ENCODE measurements at places on chromosomes 5 and 9.
A peak's percentile ranks its signal among the peaks of the same experiment; 100 is the strongest.

- DNase-seq, result no peak
Measured at GRCh38 chr5:149937610-149938009, 7.0 kb downstream of the PDE6A start.

DNA sequence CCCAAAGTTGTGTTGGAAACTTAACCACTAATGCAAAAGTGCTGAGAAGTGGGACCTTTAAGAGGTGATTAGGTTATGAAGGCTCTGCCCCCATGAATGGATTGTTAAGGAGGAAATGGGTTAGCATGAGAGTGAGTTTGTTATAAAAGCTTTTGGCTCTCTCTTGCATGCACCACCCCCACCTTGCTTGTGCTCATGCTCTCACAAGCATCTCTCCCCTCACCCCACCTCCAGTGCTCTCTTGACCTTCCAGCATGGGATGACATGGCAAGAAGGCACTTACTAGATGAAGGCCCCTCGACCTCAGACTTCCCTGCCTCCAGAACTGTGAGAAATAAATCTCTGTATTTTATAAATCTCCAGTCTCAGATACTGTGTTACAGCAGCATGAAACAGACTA is 52.8 kb downstream of the RICTOR start:
- DNase-seq, result no peak

DNA sequence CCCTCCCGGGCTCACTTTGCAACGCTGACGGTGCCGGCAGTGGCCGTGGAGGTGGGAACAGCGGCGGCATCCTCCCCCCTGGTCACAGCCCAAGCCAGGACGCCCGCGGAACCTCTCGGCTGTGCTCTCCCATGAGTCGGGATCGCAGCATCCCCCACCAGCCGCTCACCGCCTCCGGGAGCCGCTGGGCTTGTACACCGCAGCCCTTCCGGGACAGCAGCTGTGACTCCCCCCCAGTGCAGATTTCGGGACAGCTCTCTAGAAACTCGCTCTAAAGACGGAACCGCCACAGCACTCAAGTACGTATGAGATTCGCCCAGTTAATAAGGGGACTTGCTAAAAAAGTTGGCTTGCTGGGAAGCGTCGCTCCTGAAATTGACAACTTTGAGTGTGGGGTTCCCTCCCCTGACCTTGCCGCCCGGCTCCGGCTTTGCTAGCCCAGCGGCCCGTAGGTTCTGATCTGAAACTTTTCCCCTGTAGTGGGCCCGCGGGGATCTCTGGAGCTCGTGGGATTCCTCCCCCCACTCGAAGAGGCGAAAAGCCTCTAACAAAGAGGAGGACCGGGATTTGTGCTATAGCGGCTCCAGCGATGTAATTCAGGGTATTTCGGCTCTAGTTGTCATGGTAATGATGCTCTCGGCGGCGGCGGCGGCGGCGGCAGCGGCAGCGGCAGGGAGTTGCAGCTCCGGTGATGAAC is 572 bp downstream of the NR4A3 start:
- DNase-seq, result peak; percentile 78

- DNase-seq, result no peak
Measured at GRCh38 chr5:36452424-36453006, 150.8 kb upstream of the RANBP3L start.

- no peak for DNase-seq
Measured at GRCh38 chr9:101299901-101300300, 84.9 kb downstream of the BAAT start.

GRCh38 chr5:138942066-138942465 is 66.9 kb upstream of the LRRTM2 start:
- DNase-seq, result no peak
